ENCODE measurements at places on chromosomes 3 and 15.

DNA sequence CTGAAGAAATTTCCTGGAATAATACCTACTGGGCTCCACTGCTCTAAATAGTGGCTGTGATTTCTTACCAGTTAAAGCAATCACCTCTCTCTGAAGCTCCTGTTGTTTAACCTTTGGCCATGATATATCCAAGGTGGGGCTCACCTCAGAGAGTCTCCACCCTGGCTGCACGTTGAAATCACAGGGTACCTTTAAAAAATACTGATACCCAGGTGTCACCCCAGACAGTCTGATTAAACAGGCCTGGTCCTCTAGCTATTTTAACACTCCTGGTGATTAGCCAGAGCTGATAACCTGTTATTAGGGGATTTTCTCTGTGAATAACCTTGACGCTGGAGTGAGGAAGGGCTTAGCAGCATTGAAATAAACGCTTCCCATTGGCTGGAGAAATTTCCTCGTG, 22.3 kb upstream of the ZBTB38 start:
- no peak for DNase-seq

- no peak for DNase-seq
Observed at GRCh38 chr15:98813951-98814350, 165.6 kb downstream of the IGF1R start.

DNA sequence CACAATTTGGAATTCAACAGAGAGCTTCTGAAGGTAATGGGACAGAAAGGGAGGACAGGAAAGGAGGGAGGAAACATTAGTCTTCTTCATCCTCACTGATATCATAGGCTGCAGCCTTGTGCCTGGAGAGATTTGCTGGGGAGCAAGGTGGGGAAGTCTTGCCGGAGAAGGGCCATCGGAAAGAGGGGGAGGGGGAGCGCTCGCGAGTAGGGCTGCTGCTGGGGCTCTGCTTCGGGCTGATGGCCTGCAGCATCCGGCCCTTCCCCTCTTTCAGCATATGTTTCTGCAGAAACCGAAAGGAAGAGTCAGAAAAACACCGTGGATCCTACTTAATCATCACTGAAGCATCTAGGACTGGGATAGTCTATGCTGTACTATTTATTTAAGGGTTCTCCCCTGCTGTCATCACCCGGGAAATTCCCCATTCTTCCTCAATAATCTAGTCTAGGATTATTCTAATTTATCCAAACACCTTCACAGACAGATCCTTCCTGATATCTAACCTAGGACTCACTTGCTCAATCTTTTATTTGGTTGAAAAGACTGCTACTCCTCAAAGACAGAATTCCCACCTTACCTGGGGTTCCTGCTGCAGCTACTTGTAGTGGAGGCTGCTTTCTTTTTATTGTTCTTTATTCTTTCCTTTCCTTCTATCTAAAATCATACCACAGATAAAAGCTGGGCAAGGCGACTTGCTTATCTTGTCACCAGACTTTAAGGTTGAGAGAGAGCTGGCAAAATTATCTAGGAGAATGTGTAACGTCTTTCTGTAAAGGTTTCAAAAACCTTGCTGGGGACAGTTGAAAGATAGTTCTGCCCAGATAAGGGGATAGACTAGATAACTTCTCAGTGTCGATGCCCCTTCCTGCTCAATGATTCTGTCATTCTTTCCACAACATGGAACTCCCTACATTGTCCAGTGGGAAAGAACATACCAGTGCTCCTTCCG, 22.6 kb downstream of the SLC51A start:
- DNase-seq, result no peak

GRCh38 chr3:72558001-72558400, 290.2 kb downstream of the SHQ1 start:
- no peak for DNase-seq

DNA sequence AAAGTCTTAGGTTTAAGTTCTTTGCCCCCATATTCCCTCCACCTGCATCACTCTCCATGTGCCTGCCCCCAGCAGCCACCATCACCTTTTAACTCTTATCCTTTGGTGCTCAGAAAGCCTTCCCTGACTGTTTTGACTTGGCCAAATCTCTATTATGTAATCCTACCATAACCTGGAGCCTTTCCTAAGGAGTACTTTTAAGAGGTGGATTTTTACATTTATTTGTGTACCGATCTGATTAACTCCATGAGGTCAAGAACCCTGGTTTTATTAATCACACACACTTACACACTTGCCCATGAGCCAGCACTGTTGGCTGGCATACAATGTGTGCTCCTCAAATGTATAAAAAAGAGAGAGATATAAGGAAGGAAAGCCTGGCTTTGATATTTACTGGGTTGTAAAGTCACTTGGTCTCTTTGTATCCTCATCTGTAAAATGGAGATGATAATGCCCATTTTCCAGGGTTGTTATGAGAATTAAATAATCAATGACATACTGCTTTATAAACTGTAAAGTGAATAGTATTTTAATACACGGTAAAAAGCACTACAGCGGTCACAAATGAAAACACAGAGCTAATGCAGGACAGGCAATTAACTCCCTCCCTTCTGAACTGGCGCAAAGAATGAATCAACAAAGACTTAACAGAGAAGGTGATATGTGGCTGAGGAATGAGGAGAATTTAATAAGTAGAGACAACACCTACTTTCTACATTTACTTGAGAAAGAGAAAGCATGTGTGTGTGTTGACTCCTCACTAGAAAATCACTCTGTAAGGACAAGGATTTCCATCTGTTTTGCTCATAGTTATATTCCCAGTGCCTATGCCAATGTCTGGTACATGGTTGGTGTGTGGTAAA, 45.4 kb downstream of the ATP13A4 start:
- no peak for DNase-seq
